ENCODE measurements at places on chromosomes 13 and 19.

DNA sequence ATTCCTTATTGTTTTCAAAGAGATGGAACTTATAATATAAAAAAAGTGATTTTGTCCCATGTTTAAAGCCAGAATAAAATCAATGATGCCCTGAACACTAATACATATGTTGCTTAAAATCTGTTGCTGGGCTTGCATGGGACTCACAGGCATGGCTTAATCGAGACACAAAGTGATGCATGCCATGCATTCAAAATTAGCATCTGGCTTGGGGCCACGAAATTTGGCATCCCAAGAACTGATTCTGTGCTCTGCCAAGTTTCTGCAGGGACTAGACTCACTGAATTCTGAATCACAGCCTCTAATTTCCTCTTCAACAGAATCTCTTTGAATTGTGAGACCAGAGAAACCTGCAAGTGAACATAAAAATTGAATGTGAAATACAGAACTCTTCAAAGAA is 109.2 kb downstream of the PCDH17 start:
- no peak for DNase-seq

DNA sequence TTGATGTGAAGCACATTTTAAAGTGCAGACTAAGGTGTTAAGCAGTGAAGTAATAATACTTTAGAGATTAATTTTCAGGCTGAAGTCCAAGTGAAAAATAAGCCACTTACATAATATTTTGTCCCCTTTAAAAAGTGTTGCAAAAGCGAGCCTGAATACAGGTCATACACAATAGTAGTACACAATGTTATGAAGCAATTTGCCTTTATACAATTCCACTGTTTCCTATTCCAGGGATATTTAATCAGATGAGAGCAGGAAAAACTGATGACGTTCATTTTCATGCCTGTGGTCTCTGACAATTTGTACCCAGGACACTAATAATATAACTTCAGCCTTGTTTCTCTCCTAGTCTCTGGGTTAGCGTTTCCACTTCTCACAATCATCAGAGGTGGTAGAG is 916.7 kb downstream of the PCDH9 start:
- no peak for DNase-seq

- DNase-seq, result no peak
Observed at GRCh38 chr19:55119053-55119452, 1.6 kb upstream of the PPP1R12C start.

DNA sequence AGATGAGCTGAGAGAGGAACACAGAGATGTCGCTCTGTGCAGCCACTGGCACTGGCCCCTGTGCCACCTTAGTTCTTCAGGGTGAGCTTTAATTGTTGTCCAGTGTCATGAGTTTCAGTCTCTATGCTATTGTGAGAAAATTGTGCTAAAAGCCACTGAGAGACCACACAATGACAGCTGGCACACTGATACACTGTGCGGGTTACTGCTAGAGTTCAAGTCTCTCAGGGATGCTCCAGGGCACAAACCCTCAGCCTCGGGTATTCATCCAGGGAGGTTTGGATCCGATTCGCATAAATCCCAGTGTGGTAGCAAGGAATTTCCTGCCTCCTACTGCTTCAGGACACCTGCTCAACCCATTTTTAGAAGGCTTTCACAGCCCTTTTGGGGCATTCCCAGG is 68.1 kb upstream of the EDNRB start:
- no peak for DNase-seq

- DNase-seq, result peak; percentile 99
Observed at GRCh38 chr19:11346104-11346940, at the start of the genes CCDC159 and TMEM205. Gene CCDC159, plus strand, starts transcription at chr19:11346519. Its CDS starts 88 bp downstream, at chr19:11346607. Gene TMEM205, minus strand, starts transcription at chr19:11346268. Its CDS starts 649 bp downstream, at chr19:11345619.

All from CD4-positive, alpha-beta T cell treated with Interferon gamma for 1 hour (primary cell).